ENCODE measurements at places on chromosomes 4 and X. TPM values are rescaled to one million over a fixed set of nuclear protein-coding genes. Genes with fewer than 3 reads are reported as not detected.

GRCh38 chr4:156146571-156146970 lies 192.9 kb upstream of the CTSO start:
- DNase-seq: no peak

DNA sequence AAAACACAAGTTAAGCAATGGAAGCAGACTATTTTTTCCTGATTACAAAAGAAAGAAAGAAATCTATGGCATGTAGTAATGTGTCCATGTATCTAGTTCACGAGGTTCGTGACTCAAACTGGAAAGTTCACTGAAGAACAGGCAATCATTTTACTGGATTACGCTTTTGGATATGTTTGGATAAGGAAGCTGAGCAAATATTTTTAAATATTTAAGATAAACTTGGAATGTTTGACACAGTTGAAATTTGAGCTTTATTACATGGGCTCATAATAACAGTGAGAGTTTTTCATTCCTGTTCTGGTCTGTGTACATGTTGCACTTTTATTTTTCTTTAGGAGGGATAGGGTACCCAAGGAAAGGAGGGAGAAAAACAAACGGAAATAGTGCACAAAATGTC lies 244.2 kb upstream of the GK2 start:
- peak; percentile 26 for DNase-seq

- no peak for DNase-seq
Measured at GRCh38 chr4:139840773-139841172, 175.2 kb downstream of the MGST2 start.

The PABPC1L2A gene
- polyA plus RNA-seq: not detected

DNA sequence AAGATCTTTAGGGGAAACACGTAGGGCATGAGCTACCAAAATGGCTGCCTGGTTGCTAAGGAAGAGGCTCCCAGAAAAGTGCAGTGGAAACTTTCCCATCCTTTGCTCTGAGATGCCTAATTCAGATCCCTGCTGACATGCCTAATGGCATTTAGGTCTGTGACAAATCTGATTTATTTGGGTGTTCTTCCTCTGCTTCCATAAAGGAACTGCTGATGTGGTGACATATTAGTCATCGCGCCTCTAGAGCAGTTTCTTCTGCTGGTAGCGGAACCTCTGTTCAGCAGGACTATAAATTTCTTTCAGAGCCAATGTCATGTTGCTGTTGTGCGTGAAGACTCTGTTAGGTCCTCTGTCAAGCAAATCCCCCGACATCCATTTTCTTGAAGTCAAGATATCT lies 310.0 kb downstream of the PDHA2 start:
- DNase-seq: no peak

The TENM3 gene
- 21.5 TPM for polyA plus RNA-seq

- DNase-seq: no peak
Measured at GRCh38 chr4:38177035-38177546, 216.9 kb downstream of the PTTG2 start.

The PAGE1 gene
- polyA plus RNA-seq: not detected

The FHDC1 gene
- polyA plus RNA-seq: 5.1 TPM

DNA sequence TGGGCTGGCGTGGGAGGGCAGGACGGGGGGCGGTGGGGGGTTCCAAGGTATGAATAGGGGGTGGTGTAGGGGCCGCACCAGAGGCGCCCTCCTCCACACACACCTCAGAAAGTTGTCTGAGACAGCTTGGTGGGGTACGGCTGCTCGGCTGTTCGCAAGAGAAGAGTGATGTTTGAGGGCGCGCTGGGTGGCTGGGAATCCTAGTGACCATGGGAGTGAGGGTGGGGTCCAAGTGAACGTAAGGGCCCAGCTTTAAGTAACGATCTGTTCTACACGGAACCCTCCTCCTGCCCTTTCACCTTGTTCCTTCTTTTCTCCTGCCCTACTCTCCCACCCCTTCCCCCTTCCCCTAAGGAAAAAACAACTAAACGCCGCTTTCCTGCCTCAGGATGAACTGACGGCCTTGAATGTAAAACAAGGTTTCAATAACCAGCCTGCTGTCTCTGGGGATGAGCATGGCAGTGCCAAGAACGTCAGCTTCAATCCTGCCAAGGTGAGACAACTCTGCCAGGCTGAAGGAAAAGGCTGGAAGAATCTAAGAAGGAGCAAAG lies 664 bp downstream of the MED12 start:
- no peak for DNase-seq

GRCh38 chr4:124279741-124280140 lies 432.8 kb downstream of the ANKRD50 start:
- DNase-seq: no peak

DNA sequence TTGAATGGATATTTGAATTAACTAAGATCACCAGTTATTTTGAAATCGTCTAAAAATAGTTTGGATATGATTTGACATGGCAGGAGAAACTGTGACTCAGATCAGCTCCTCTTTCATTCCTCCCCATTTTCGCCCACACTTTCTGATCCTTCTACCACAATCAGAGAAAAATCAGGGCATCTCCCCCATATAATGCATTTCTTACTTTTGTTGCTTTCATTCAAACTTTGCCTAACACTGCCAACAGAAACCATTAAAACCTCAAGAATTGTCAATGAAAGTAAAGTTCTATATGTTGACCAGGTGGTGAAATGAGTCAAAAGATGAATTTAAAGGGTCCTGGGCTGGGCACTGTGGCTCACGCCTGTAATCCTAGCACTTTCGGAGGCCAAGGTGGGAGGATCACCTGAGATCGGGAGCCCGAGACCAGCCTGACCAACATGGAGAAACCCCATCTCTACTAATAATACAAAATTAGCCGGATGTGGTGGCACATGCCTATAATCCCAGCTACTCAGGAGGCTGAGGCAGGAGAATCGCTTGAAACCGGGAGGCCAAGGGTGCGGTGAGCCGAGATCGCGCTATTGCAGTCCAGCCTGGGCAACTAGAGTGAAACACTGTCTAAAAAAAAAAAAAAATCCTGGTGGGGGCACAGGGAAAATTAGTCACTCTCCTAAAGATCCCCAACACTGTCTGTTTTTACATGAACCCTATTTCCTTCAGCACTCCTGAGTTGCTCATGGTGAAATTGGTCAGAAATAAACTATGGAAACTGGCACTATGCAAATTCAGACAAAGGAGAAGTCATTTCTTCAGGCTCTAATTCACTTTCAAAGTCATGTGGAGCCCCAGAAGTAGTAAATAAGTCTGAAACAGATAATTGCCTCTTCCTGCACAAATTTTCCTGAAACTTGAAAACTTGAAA lies 122.8 kb upstream of the NOCT start:
- DNase-seq: no peak

DNA sequence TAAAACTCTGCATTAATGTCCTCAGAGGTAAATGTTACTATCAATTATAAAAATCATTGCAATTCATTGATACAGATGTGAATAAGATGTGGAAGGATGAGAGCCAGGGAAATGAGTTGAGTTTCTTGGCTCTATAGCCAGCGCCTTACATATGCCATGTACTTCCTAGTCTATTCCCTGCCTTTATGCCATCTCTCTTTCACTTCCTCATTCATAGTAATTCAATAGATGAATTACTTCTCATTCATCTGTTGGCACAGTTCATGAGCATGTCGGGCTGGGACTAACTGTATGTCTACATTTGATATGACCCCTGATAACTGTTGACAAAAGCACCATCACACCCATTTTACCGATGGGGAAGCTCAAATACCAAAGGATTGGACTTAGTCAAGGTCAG lies 55.7 kb downstream of the LNX1 start:
- no peak for DNase-seq

DNA sequence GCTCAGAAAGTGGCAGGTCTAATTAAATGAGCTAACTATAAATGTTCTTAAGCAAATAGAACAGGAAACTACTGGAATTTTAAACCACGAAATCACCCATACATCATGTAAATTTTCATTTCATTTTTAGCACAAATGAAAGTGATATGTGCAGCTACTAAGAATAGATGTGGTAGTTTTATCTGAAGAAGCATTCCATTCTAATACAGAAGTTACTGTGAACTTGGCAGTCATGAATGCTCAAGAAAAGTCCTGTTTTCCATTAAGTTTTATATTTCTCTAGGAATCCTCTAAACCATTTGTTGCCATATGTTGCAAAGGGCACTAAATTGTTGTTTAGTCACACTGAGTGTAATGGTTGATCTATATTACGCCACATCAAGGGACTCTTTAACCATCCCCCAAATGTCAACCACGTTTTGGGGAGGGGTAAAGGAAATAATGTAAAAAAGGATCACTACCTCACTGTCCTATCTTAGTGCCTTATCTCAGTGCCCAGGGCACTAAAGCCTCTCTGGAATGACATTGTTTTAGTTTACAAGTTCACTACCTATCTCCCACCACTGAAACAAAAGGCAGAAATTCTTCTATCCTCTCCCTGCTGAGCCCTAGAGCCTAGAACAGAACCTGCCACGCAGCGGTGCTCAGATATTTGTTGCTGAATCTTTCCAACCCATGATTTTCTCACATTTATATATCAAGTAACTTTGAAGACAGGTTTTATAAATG lies 118.0 kb downstream of the SHISA3 start:
- no peak for DNase-seq

DNA sequence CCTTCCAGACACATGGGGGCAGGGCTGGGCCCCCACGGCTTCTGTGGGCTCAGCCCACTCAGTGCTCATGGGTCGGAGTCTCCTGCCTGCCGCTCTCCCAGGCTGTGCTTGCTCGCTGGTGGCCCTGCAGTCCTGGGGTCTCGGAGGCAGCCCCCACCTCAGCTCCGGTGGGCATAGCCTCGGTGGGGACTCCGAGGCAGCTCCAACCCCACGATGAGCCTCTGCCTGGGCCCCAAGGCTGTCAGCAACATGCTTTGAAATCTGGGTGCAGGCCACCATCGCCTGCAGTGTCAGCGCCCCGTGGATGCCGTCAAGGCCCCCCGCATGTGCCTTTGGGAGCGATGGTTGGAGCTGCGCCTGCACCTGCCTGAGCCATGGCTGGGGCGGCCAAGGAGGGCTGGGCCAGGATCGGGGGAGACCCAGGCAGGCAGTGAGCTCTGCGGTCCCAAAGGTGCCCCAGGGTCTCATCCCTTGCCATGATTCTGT lies 30.2 kb upstream of the SPON2 start:
- no peak for DNase-seq

DNA sequence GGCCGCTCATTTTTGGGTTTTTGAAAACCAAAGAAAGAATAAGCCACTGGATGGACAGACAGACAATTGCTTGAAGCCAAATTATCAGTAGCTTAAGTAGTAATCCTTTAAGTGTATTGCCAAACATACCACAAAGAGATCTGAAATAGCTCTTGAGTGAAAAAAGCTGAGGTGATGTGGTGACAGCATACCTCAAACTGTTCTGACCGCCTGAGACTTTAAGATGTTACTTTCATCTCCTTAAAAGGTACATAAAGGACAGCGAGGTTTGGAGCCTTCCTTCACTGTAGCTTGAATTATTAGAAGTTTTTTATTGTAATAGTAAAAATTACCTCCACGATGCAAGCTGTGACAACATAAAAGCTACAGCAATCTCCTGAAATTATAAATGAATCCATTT lies 271.5 kb upstream of the FAM241A start:
- DNase-seq: no peak

DNA sequence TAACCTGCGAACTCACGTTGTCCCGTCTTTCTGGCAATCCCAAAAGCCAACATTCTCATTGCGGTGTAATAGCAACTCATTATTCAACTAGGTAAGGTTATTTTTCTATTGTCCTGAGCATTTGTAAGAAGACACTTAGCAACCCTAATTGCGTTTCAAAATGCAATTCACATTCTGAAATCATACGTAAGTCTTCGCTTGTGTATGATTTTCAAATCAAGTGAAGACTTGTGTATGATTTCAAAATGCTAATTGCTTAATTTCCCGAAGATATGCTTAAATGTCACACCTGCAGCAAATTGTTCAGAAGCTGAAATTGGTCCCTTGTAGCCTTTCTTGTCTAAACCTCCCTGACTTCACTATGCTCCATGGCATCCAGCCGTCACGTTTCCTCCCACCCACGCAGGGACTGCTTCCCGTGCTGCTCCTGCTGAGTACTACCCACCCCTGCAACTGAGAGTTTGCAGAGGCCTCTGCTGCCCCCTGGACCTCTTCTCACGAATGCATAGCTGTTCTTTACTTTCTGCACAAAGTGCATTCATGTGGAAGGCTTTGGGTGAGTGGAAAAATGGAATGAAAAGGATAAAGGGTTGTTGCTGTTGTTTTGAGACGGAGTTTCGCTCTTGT lies 40.8 kb upstream of the CLDN24 start:
- DNase-seq: no peak

GRCh38 chr4:4270529-4270928 lies 19.4 kb downstream of the LYAR start:
- no peak for DNase-seq

- no peak for DNase-seq
Measured at GRCh38 chr4:138217567-138217966, 24.6 kb downstream of the SLC7A11 start.

The RHOH gene
- 1.3 TPM for polyA plus RNA-seq

DNA sequence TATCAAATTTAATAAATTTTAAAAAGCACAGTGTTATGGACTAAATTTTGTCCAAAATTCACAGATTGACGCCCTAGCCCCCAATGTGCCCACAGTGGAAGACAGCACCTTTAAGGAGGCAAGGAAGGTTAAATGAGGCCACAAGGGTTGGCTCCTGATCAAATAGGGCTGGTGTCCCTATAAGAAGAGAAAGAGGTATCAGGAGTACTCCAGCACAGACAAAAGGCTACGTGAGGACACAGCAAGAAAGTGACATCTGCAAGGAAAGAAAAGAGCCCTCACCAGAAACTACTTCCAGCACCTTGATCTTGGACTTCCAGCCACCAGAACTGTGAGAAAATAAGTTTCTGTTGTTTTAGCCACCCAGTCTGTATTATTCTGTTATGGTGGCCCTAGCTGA lies 48.8 kb downstream of the FAM13A start:
- no peak for DNase-seq

GRCh38 chr4:150117094-150117493 lies 38.8 kb downstream of the DCLK2 start:
- peak; percentile 14 for DNase-seq

The SRPX2 gene
- 14.8 TPM for polyA plus RNA-seq

The MAGIX gene
- polyA plus RNA-seq: 7.7 TPM

GRCh38 chr4:168397611-168398169 lies 79.1 kb upstream of the DDX60 start:
- no peak for DNase-seq

The SRPX gene
- 16.4 TPM for polyA plus RNA-seq

GRCh38 chr4:83563998-83564397 lies 28.1 kb downstream of the GPAT3 start:
- no peak for DNase-seq

GRCh38 chr4:169248645-169249044 lies 22.1 kb downstream of the SH3RF1 start:
- no peak for DNase-seq

The SLC6A14 gene
- 0.07 TPM for polyA plus RNA-seq

DNA sequence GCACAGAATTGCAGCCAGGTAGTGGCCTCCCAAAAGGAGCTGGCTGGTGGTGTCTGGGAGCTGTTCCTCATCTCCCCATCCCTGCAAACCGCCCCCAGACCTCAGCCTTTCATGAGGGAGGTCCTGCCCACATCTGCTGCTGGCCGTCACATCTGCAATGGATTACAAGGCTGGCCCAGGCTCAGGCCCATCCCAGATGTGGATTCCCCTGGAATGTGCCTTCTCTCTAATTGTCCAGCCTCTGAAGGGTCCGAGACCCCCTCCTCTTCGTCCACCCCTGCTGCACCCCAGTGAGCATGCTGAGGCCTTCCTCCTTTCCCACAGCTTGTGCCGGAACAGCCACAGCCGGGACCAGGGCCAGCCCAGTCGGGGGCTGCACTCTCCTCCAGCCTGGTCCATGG lies 115.0 kb upstream of the NALF2 start:
- DNase-seq: no peak

GRCh38 chr4:74117024-74117534 lies 18.1 kb upstream of the CXCL2 start:
- DNase-seq: no peak

GRCh38 chr4:154502111-154502510 lies 10.5 kb upstream of the DCHS2 start:
- DNase-seq: no peak

GRCh38 chrX:119406776-119407175 lies 7.6 kb downstream of the SLC25A43 start:
- no peak for DNase-seq

Data from renal pelvis (tissue), 12 donors.